ENCODE measurements at places on chromosomes 7 and 10.

- no peak for DNase-seq
These were observed 34.5 kb downstream of the DOCK1 start for GRCh38 chr10:126939706-126940105.

GRCh38 chr10:15236340-15236739 is 67.8 kb upstream of the NMT2 start:
- DNase-seq = no peak

DNA sequence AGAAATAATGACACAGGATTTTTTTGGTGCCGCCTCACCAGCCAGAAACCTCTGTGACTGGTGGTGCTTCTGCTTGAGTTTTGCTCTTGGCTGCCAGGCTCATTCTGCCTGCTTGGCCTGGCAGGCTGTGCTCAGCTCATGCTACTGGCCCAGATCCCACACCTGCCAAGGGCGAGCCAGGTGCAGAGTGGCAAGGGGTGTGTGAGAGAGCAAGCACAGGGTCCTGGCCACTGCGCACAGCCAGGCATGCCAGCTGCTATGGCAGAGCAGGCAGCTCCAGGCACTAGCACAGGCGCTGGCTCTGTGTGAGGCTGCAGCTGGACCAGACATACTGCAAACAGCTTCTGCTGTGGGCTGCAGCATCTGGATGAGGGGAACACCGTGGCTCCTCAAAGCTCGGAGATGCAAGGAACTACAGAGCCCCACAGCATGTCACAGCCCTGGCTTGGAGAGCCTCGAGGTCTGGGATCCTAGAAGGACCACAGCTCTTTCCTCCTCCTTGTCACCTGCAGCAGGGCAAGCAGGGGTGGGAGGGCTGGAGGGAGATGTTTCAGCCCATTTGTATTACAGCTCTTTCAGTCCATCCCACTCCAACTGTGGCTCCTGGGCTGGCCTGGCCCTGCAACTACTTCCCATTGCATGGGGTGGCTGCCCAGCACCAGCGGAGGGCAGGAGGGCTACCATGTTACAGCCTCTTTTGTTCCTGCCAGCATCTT is 313.4 kb upstream of the SEMA3C start:
- no peak for DNase-seq

DNA sequence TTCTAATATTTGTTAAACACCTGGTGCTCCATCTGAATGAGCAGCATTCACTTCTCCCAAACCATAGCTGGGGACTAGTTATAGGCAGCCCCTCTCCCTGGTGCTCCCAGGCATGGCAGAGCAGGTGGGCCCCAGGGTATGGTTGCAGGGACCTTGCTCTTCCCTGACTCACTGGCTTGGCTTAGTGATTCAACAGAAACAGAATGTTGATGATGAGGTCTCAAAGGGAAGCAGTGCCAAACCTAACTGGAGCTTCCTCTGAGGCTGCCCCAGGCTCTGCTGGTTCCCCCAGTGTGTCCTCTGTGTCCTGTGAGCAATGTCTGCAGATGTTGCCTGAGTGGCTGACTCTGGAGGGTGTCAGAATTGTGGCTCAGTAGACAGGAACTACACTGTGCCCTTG is 3.7 kb downstream of the GPR26 start:
- DNase-seq = no peak

GRCh38 chr10:23535381-23535780 is 96.5 kb downstream of the OTUD1 start:
- no peak for DNase-seq

DNA sequence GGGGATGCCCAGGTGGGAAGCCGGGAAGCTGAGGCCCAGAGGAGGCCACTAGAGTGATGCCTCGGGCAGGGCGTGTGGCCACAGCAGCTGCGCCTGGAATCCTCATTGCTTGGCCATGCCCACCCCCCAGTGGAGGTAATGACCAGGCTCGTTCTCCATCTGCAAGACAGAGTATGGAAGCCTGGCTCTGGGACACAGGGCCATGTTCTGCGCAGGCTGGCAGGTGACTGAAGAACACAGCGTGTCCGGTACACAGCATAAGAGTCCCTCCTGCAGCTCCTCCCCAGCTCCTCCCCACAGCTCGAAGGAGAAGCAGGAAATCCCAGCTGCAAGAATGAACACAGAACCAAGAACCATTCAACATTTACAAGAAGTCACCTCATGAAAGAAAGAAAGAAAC is 64.8 kb downstream of the SMURF1 start:
- DNase-seq = no peak

GRCh38 chr10:116540814-116541213 is 4.9 kb upstream of the PNLIP start:
- no peak for DNase-seq

Measured in activated CD8-positive, alpha-beta memory T cell treated with anti-CD3 and anti-CD28 coated beads for 4 hours (primary cell).